ENCODE measurements at places on chromosomes 1 and 21.

DNA sequence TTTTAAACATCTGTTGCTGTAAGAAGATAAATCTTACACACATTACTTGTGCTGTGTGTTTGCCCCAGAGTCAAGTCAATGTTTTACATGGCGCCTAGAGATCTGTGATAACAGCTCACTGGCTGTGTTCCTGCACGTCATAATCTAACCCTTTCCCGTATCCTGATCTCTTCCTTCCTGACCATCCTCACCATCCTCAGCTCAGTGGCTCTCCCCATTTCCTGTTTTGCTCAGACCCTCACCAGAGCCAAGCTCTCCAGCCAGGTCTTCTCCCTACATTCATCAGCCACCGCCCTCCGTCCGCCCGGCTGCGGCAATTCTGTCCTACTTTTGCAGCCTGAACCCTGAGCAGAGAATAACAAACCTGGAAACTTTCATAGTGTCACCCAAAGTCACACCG lies 824.7 kb downstream of the USP25 start:
- no peaks in the 10 kb centered on the region for H3K27me3 ChIP-seq
- no peaks in the 10 kb centered on the region for H3K36me3 ChIP-seq
- H3K27ac ChIP-seq: no peak overlapping the region

GRCh38 chr1:154749078-154749760 lies 120.9 kb downstream of the KCNN3 start:
- no peaks in the 10 kb centered on the region for H3K4me1 ChIP-seq

DNA sequence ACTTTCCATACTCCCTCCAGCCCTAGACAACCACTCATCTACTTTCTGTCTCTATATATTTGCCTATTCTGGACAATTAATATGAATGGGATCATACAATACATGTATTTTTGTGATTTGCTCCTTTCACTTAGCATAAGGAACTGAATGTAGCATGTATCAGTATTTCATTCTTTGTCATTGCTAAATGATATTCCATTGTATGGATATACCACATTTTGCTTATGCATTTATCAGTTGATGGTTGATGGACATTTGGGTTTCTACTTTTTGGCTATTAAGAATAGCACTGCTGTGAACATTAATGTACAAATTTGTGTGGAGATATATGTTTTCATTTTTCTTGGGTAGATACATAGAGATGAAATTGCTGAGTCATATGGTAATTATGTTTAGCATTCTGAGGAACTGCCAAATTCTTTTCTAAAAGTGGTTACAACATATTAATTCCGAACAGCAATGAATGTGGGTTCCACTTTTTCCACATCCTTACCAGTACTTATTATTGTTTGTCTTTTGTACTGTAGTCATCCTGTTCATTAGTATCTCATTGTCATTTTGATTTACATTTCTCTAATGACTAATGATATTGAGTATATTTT lies 121.0 kb downstream of the LRRC40 start:
- H3K36me3 ChIP-seq: no peaks in the 10 kb centered on the region
- no peak overlapping the region for H3K27ac ChIP-seq
- no peak overlapping the region for H3K4me3 ChIP-seq
- H3K27me3 ChIP-seq: no peaks in the 10 kb centered on the region

DNA sequence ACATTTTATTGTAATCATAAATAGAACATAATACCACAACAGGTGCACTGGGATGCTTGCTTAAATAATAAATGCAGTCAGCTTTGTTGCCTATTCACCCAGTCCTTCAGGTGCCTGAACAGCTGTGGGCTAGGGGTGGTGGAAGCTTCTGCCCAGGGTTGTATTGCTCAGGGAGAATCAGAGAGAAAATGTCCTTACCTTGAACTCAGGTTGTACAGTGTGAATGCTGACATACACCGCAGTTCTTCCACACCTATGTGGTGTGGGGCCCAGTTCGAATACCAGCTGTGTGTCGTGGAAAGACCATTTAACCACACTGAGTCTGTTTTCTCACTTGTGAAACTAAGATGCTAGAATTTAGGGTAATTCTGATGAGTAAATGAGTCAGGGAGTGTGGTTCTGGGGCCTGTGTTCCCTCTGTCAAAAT lies 115.7 kb upstream of the ATP1A1 start:
- H3K4me3 ChIP-seq: no peak overlapping the region
- H3K4me1 ChIP-seq: no peaks in the 10 kb centered on the region
- peaks cover 14% of the 10 kb centered on the region for H3K27me3 ChIP-seq
- DNase-seq: no peak

Measured in PC-3 (cell line).